GM12892 (cell line): ENCODE measurements at places on chromosomes 7 and 10.

DNA sequence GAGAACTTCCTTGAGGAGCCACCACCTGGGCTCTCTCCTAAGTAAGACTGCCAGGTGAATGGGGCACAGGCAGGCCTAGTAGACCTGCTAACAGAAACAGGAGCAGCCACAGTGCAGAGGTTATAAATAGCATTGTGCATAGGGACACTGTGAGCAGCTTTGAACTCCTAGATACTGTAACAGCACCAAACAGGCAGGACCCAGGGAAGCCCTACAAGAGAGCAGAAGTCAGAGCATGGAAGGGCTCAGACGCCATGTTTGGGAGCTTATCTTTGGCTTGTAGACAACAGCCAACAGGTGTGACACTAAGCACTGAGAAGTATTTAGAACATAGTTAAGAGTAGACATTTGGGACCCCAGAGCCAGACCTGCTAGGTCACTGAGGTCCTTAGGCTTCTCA, 14.5 kb downstream of the XRCC2 start:
- no peak for DNase-seq

GRCh38 chr7:21357151-21358097, 70.5 kb upstream of the SP4 start:
- DNase-seq = no peak

DNA sequence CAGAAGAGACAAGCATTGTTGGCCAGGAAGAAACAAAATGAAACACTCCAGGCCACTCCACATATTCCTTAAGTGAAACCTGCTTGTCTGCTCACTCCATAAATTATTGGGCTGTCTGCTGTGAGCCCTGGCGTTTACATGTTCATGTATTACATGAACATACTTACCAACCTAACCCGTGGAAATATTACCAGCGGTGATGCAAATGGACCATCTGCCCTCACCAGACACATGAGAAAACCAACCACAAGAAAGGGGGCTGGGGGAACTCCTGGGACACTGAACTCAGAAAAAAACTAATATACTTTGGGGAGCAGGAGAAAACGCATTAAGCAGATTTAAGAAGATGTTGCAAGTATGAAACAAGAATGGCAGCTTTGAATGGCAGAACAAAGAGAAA, 731.2 kb upstream of the IGFBP3 start:
- DNase-seq = no peak

DNA sequence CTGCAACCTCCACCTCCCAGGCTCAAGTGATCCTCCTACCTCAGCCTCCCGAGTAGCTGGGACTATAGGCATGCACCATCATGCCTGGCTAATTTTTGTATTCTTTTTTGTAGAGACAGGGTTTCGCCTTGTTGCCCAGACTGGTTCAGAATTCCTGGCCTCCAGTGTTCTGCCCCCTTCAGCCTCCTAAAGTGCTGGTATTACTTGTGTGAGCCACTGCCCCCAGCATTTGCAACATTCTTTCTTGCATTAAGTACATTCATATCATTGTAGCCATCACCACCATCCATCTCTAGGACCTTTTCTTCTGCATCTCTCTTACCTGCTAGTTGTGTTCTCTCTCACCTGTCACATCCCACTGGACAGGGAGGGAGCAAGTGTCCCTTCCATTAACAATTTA, 35.5 kb upstream of the HYAL4 start:
- no peak for DNase-seq

DNA sequence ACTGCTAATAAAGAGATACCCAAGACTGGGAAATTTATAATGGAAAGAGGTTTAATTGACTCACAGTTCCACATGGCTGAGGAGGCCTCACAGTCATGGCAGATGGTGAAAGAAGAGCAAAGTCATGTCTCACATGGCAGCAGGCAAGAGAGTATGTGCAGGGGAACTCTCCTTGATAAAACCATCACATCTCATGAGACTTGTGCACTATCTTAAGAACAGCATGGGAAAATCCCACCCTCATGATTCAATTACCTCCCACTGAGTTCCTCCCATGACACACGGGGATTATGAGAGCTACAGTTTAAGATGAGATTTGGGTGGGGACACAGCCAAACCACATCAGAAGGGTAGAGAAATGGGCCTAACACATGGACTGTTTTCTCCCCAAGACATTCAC, 156.3 kb downstream of the CCDC71L start:
- DNase-seq = no peak

DNA sequence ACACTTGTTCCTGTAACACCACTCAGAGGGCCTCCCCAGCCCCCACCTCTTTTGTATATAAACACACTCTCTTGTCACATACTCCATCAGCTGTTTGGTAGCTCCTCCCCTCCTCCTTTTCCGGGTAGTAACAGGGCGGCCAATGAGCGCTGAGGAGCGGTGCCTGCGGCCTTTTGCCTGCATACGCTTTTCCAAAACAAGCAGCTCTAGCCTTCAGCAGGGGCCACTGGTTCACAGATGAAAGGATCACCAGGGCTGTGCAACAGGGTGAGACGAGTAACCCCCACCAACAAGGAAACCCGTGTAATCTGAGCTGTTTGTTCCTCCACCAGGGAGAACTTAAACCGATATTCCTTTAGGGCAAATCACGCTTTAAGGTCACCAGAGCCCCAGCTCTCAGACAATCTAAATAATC, 3.9 kb downstream of the UBE2H start:
- peak; percentile 54 for DNase-seq
